ENCODE measurements at places on chromosomes 12 and 14.
A peak's percentile ranks its signal among the peaks of the same experiment; 100 is the strongest.

- DNase-seq, result no peak
Observed at GRCh38 chr14:33956640-33957039, 5.8 kb upstream of the EGLN3 start.

DNA sequence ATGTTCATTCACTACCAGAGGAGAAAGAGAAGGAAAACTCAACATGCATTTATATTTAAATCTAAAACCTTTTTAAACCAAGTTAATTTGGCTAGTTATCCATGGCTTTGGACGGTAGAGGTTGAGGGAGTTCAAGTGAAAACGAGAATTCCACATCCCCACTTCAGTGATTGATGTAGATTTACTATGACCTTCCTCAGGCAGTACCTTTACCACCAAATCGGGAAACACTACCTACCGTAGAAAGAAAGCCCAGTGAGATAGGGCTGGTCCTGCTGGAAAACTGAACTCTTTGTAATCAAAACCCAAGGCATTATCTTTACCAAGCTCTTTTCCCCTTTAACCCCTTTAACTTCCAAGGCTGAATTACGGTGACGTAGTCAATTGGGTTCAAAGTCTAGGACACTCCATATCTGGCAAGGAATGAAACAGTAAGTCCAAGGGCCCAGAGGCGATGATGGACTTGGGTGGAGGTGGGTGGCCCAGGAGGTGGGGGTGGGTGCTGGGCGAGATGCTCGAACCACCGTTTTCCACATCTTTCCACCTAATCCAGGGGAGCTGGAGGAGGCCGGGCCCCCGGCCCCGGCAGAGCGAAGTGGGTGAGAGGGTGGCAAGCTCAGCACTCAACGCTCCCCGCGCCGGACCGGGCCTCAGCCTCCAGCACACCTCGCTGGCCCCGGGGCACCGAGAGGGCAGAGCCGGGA lies 618 bp downstream of the SEC23A start:
- no peak for DNase-seq

GRCh38 chr12:71321130-71321529 lies 118.5 kb upstream of the LGR5 start:
- no peak for DNase-seq

GRCh38 chr14:74169906-74170305 lies 69.3 kb upstream of the VSX2 start:
- no peak for DNase-seq

GRCh38 chr14:102096569-102097188 lies 9.8 kb upstream of the HSP90AA1 start:
- DNase-seq, result peak; percentile 75

GRCh38 chr12:10753059-10753458 lies 29.9 kb upstream of the YBX3 start:
- no peak for DNase-seq

DNA sequence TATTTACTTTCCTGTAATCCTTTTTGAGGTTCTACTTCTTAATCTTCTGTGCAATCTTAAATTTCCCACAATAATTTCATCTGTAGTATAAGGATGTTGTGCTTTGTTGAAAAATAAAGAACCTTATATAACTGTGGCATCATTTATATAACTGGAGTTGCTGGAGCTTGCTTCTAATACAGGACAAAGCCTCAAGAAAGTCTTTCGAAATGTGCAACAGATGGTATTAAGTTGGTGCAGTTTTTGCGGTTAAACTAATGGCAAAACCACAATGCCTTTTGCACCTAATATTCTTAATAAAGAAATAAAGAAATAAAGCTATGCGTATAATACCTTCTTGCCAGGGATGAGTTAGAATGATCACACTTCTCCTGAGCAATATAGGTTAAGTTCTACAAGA lies 180.0 kb downstream of the KITLG start:
- DNase-seq, result no peak

- no peak for DNase-seq
Observed at GRCh38 chr12:108604208-108604941, 6.5 kb upstream of the TMEM119 start.

DNA sequence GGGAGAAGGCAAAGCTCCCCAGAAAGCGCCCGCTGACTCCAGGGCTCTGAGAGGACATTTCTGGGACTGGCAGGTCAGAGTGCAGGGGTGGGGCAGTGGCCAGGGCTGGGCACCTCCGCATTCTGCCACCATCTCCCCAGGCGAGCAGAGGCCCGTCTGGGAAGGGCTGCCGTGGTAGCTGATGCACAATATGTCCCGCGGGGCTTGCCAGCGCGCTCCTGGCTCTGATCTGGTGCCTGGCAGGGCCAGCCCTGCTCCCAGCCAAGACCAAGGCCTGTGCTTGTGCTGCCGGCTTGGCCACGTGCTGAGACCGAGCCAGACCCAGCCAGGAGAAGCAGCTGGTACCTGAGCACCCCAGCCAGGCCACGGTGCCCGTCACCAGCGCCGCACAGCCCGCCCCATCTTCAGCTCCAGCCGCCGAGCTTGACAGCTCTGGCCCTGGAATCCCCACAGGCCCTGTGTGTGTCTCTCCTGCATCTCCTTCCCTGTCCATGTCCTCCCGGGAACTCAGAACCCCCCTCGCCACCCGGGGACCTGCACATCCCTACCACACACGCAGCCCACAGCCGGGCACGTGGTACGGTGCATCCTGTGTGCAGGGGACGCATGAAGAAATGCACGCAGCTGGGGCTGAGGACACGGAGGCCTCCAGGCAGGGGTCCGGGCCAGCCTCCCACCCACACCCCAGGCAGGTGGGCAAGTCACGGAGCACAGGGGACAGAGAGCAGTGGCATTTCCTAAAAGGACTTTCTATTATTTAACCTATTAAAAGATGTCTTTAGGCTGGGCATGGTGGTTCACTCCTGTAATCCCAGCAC lies 68.6 kb upstream of the C14orf180 start:
- DNase-seq, result no peak

DNA sequence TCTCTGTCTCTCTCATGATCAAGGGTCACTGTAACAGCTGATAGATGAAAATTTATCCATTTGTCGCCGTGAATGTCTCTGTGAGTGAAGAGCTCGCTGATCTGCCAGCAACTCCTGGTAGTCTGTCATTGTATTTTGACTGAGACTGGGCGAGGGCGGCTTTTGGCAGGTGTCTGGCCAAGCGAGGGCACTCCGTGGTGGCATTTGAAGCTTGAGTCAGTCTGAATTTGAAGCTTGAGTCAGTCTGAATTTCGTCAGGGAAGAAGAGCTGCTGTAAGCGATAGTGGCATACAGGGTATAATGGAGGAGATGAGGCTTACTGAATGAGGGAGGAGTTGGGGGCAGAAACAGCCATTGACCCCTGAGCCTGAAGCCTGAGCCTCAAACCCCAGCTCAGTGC lies 56.8 kb upstream of the FAM181A start:
- no peak for DNase-seq

GRCh38 chr14:68271913-68272391 lies 452.4 kb downstream of the RAD51B start:
- DNase-seq, result no peak

- no peak for DNase-seq
Observed at GRCh38 chr12:65335021-65335714, 56.7 kb downstream of the MSRB3 start.

DNA sequence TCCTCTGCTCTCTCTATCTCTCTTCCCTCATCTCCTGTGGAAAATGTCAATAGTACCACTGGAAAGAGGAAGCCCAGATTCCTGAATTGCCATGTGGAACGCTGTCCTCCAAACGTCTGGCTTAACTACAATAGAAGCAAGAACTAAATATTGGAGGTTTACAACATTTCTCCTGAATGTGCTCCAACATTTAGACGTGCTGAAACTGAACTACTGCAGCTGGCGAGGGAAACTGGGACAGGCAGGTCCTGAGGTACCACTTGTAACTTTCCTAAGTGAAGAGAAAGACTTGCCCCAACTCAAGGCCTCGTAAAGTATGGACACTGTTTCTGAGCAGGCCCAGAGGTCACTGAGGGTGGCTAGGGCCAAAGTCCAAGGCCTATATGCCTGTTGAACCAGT lies 187.7 kb downstream of the NTF3 start:
- DNase-seq, result no peak

DNA sequence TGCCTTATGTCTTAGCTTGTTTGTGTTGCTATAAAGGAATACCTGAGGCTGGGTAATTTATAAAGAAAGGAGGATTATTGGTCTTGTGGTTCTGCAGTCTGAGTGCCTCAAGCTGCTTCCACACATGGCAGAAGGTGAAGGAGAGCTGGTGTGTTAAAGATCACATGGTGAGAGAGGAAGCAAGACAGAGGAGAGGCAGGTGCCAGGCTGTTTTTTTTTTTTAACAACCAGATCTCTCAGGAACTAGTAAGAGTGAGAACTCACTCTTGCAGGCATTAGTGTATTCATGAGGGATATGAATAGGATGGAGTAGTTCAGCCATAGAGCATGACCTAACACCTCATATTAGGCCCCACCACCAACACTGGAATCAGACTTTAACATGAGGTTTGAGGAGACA lies 123.4 kb downstream of the CMAS start:
- no peak for DNase-seq

DNA sequence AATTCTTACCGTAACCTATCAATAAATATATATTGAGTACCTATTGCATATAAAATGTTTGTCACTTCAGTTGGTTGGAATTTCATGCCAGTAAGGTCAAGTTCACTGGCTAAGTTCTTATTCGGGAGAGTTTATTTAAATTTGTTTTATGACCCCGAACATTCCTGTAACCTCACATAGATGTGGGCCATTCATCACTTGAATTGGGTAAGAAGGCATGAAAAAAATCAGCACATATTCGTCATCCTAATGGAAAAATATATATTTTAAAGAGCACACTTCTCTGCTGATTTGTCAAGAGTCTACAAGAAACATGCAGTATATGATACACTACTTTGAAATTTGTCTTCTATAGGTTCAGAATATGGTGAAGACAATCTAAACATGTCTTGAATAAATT lies 263.4 kb downstream of the CCDC91 start:
- no peak for DNase-seq

DNA sequence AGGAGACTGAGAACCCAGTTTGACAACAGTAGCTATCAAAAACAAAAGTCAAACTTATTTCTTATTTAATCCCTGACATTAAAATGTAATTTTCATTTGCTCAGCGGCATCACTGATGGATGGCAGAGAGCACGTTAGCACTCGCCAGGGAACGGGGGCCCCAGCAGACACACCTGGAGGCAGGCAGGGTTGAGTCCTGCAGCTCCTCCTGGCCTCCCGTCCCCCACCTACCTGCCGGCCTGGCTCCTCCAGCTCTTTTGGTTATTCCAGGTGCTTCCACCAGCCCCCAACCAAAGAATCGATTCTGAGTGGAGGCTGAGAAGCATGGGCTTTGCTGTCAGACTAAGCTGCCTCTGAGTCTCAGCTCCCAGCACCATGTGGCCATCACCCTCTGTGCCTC lies 113.6 kb downstream of the PHETA1 start:
- no peak for DNase-seq

DNA sequence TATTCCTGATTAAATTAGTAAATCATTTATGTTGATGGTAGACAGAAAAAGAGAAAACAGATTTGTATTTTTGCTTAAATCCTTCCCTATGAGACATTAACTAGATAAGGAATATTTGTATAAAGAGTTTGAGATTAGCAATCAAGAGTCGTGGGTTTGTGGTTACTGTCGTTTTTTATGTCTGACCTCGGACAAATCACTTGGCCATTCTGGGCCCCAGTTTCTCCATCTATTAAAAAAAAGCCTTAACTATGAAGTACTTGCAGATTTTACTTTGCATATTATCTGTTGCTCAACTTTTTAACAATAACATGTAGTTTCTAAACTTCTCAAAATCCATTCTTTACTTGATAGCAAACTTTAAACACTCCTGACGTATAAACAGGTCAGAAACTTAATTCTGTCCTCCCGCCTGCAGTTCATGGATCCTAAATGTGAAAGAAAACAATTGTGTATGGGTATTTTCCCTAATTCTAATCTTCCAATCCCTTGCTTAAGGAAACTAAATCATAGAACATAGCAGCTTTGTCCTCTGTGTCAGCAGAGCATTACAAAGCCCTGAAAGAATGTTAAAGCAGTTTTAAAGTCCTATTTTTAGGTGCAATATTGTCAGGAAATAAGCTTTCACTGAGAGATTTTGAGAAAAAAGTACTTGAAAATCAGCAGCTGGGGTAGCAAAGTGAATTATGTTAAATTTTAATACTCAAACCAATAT lies 118.2 kb downstream of the GPR135 start:
- no peak for DNase-seq

DNA sequence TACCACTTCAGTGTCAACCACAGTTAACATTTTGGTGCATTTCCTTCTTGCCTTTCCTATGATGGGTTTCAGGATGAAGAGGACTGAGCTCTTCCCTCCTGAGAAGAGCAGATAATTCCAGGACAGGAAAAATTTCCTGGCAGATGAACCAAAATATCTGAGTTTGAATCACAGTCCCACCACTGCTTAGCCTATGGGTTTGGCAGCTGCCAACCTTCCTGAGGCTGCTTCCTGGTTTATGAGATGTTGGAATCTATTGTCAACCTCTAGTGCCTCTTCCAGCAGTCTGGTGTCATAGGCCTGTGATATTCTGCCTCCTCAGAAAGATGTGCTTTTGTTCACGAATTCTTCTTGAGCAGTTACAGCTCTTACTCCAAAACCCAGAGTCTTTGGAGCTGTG lies 197.4 kb upstream of the FRMD6 start:
- DNase-seq, result no peak

Measured in activated CD4-positive, alpha-beta T cell treated with anti-CD3 and anti-CD28 coated beads, Interleukin-2, amount 10 ng/mL, durations not matched to agents 7 days and 5 days (primary cell).